Activated T-cell treated with anti-CD3 and anti-CD28 coated beads, Interleukin-2, amount 50 U/mL, for 72 hours (primary cell): ENCODE measurements at places on chromosomes 7 and 10. TPM values are rescaled to one million over a fixed set of nuclear protein-coding genes. Genes with fewer than 3 reads are reported as not detected.

GRCh38 chr7:25597946-25598345 is 369.7 kb upstream of the NPVF start:
- no peak for DNase-seq

GRCh38 chr10:114391599-114391998 is 12.7 kb downstream of the AFAP1L2 start:
- DNase-seq, result no peak

DNA sequence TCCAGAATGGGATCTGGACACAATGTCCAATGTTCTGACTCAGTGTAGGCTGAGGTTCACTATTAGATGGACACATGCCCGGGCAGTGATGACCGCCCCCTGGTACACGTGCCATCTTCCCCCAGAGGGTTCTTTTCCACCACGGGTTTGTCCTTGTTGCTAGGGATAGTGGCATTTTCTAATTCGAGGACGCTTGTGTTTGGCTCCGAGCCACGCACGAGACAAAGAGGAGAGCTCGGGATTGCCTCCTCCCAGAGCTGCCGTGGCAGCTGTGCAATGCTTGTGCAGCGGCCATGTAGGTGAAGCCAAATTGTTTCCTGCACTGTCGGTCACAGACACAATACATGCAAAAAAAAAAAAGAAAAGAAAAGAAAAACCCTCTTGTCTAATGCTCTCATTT is 207.5 kb downstream of the PAXIP1 start:
- DNase-seq, result no peak

- DNase-seq, result no peak
Measured at GRCh38 chr10:125017547-125018298, 75.8 kb downstream of the ZRANB1 start.

DNA sequence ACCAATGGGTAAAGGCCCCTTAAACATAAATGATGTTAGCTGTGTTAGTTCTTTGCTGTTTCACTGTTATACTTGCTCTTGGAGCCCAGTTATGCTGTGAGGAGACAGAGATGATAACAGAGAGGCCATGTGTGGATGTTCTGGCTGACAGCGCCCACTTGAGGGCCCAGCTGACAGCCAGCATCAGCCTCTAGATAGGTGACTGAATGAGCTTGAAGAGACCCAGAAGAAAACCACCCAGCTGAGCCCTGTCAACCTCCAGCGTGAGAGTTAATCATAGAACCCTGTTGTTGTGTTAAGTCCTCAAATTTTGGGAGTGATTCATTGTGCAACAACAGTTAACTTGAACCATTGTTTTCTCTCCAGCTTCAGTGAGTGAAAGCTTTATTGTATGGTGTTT is 91.7 kb downstream of the GLRX3 start:
- DNase-seq, result no peak

- DNase-seq, result no peak
Measured at GRCh38 chr7:142332421-142332820, 74.6 kb upstream of the PRSS58 start.

DNA sequence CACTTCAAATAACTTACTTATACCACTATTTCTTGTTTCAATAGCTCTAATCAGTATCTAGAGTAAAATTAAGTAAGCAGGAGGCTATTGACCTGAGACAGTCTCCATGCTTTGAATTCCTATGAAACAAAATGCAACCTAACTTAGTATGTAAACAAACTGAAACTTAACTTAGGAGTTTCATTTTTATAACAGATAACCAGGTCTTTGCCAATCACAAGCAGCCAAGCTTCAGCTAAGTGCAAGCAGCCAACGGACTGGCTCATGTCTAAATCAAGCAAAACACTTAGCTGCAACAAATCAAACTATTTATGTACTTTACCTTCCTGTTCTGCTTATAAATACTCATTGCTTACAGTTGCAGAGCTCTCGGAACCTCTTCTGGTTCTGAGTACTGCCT is 4.4 kb upstream of the GSTK1 start:
- no peak for DNase-seq

GRCh38 chr10:5355594-5356301 is 9.0 kb upstream of the UCN3 start:
- DNase-seq, result no peak

DNA sequence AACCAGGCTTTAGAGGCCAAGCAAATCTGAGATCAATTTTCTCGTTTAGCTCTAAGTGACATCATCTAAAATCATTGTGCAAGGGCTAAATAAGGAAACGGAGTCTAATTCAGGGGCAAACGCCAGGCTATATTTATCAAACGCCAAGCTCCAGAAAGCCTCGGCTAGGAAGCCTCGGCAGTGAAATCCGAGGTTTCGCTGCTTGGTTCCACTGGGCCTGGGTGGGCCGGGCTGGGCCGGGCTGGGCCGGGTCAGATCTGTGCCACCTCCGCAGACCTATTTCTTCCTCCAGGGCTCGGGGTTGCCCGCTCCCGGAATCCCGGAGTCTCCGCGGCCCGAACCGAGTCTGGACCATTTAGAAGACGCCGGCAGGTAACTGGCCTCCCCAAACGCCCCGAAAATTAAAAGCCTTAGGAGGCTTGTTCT is 459 bp upstream of the FEZF1 start:
- DNase-seq, result no peak

GRCh38 chr10:71684356-71685173 is 35.0 kb downstream of the C10orf105 start:
- peak; percentile 23 for DNase-seq

DNA sequence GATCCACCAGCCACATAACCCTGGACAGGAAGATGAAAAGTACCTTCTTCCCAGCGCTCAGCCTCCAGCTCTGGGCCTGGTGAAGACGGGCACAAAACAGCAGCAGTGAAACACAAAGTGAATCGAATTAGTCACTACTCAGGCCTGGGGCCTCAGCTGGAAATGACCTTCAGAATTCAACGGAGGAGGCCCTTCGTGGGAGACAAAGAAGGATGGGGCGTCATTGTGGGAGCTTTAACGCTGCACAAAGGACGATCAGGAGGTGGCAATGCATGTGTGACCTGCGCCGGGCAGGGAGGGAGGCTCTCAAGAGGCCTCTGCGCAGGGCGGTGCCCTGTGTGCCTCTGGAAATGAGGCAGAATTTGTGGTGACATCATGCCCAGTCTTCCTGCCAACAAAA is 161.9 kb downstream of the DNAJB6 start:
- no peak for DNase-seq

- no peak for DNase-seq
Measured at GRCh38 chr10:47301833-47302232, 1.8 kb downstream of the GDF10 start.

DNA sequence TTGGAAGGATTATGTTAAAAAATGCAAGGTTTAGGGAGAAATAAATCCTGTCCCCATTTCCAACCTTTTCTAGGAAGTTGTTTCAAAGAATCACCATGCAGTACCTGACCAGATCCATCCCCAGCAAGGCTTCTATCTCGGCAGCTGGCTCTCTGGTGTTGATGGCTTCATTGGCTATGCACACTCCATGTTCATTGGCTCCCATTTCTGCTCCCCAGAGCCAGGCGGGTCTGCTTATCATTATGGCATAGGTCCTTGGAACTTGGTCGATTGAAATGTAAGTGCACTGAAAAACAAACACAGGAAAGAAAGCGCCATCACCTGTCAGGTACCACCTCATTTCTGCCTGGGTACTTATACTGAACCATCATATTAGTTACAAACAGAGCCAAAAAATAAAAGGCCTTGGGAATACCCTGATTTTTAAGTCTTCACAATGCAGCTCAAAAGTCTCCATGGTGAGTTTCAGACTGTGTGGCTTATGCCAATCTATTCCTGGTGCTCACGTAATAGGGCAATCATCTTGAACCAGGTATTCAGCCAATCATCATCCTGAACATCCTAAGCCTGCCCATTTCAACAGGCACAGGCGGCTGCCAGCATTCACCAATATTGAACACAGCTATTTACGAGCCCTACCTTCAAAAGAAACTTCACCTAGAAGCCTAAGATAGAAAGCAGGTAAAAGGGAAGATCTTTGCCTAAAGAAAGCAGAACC is 34.4 kb downstream of the SCRN1 start:
- DNase-seq, result no peak

- no peak for DNase-seq
Measured at GRCh38 chr7:31104361-31105255, 52.5 kb downstream of the ADCYAP1R1 start.

- no peak for DNase-seq
Measured at GRCh38 chr10:100825325-100825875, 80.0 kb downstream of the PAX2 start.

DNA sequence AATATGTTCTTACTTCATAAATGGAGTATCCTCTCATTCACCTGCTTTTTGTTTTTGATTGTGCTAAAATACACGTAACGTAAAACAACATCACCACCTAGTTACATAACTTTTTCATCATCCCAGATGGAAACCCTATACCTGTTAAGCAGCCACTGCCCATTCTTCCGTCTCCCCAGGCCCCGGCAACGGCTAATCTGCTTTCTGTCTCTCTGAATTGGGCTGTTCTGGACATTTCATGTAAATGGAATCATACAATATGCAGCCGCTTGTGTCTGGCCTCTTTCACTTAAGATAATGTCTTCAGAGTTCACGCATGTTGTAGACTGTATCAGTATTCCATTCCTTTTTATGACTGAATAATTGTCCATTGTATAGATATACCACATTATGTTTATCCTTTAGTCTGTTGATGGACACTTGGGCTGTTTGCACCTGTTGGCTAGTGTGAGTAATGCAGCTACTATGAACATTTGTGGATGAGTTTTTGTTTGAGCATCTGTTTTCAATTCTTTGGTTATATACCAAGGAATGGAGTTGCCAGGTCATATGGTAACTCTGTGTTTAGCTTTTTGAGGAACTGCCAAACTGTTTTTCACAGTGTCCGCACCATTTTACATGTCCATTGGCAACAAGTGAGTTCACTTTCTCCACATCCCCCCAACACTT is 14.1 kb upstream of the SUN1 start:
- no peak for DNase-seq

DNA sequence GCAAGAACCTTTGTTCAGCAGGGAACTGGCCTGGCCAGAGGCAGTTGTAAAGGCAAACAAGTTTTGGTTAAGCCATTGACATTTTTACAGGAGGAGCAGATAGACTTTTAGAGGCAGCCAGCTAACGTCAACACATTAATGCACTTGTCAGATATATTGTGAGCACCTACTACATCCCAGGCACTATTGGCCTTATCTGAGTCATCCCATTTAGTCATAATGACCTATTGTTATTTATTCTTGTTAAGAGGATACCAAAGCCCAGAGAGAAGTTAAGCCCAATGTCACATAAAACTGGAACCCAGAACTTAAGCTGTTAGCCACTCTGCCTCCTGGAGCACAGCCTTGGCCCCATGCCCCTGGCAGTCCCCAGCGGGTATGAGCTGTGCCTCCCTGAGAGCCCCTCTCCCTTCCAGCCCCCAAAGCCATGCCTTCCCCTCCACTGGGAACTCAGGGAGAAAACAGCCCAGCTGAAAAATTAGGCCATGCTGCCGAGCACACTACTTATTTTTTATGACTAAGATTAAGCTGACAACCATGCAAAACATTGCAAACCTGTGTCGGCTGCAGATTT is 32.7 kb upstream of the TRIM8 start:
- DNase-seq, result no peak

GRCh38 chr10:132834891-132835847 is 49.2 kb upstream of the NKX6-2 start:
- DNase-seq, result no peak

- peak; percentile 52 for DNase-seq
Measured at GRCh38 chr7:111090846-111091245, at the start of gene LRRN3. TSS of gene LRRN3 (plus strand) at chr7:111091127. CDS start at chr7:111122773, 31,646 bp downstream.

DNA sequence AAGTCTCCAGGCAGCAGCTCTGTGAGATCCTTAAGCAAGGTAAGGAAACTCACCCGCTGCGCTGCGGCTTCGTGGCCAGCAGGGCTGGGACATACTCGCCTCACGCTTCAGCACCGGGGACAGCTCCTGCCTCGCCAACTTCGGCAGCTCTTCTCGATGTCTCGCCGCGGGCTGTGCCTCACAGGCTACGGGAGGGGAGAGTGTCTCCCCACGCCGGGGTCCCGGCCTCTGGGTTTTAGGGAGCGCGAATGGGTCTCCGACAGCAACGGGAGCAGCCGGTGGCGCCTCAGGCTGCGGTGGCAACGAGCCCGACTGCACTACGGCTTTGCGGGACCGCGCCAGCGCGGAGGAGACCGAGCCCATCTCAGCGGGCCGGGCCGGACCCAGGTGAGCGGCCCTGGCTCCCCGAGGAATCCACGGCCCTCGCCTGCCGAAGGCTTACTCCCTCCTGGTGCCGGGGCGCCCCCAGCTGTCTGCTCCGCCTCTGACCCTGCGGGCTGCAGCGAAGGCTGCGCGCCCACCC is 62.4 kb downstream of the LSM5 start:
- DNase-seq, result peak; percentile 75

- no peak for DNase-seq
Measured at GRCh38 chr10:97157578-97158095, 28.1 kb downstream of the SLIT1 start.

DNA sequence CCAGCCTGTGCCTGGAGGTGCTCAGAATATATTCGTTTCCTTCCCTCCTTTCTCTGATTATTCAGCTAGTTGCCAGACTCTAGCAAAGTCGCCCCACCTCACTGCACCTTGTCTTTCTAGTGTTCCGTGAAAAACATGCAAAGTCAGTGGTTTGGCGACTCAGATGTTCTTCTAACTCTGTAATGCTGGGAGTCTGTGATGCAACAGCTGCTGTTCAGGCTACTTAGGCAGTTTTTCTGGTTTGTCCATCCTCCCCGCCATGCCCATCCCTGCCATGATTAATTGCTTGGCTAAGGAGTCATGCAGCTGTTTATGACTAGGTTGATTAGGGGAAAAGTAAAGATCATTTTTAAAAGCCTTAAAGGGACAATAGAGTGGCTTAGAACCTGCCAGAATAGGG is 99.4 kb downstream of the MTPN start:
- no peak for DNase-seq

Gene DNA2
- 33.4 TPM for total RNA-seq

Gene MEOX2
- not detected for total RNA-seq

Gene PNLIPRP2
- total RNA-seq, result not detected

Gene CRYGN
- total RNA-seq, result 0.35 TPM

Gene FGFR2
- total RNA-seq, result not detected

Gene SAMD9
- total RNA-seq, result 14.6 TPM

Gene SLC39A12
- not detected for total RNA-seq

Gene CLCN1
- not detected for total RNA-seq

Gene ANXA8L1
- total RNA-seq, result not detected

Gene ODAD2
- total RNA-seq, result 0.10 TPM

Gene FANK1
- 1.1 TPM for total RNA-seq
